Left kidney (tissue), 8 donors: ENCODE measurements at places on chromosomes 5 and 9. TPM values are rescaled to one million over a fixed set of nuclear protein-coding genes. Genes with fewer than 3 reads are reported as not detected.

The ANKRD33B gene
- polyA plus RNA-seq = 1.5 TPM

The LCN6 gene
- not detected for polyA plus RNA-seq

The CAMK2A gene
- 4.6 TPM for polyA plus RNA-seq

The OMD gene
- polyA plus RNA-seq = 0.62 TPM

The CAMK4 gene
- polyA plus RNA-seq = 6.1 TPM

The IL31RA gene
- polyA plus RNA-seq = 0.12 TPM

The PCDHB10 gene
- 7.2 TPM for polyA plus RNA-seq

DNA sequence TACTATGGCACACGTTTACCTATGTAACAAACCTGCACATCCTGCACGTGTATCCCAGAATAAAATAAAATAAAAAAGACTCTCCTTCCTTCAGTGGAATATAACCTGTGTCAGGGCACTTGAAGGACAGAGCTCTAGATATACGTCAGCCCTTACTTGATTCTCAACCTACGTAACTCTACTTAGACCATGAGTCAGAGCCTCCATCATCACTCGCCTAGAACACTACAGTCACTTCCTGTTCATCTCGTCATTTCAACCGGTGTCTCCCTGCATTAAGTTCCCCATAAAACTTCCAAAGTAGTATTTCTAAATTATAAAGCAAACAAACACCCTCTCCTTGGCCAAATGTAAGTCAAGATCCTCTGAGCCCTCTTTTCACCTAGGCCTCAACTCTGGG is 243.5 kb upstream of the CCNG1 start:
- DNase-seq = no peak

- no peak for DNase-seq
These were observed 113.9 kb downstream of the WNK2 start for GRCh38 chr9:93297659-93298497.

- DNase-seq = no peak
These were observed 4.3 kb upstream of the FAT2 start for GRCh38 chr5:151595411-151595826.

- no peak for DNase-seq
These were observed 58.7 kb downstream of the FBXL7 start for GRCh38 chr5:15558681-15559080.

DNA sequence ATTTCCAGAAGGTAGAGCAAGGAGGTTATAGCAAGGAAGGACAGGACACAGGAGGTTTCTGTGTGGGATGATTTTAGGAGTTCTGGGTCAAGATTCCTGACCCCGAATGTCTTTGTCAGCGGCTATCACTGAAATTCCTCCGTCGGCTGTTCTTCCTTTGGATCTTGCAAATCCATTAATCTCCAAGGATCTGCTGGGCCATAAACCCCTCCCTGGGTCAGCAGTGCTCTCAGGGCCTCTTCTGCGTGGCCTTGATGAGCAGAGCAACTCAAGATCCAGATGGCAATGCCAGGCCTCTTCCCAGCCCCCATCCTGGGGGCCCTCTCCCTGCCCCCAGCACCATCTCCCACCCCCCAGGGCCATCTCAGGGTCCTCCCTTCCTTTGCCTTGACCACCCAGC is 16.3 kb upstream of the COL27A1 start:
- DNase-seq = no peak

GRCh38 chr5:136145030-136145429 is 12.4 kb downstream of the SMAD5 start:
- no peak for DNase-seq

DNA sequence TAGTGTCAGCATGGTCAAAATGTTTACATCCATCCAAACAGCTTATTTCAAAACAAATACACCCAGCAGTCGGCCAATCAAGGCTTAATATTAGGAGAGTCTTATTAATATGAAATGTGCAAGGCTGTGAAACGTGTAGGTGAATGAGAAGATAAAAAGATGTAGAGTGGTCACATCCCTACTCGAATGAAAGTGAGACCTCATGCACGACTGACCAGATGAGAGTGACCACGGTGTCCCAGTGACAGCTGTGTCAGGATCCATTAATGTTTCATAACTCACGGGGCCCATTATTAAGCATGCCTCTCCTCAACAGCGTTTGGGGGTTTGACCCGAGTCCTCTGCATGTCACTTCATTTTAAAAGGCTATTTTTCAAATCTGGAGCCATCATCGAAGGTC is 39.4 kb upstream of the SSBP2 start:
- no peak for DNase-seq

DNA sequence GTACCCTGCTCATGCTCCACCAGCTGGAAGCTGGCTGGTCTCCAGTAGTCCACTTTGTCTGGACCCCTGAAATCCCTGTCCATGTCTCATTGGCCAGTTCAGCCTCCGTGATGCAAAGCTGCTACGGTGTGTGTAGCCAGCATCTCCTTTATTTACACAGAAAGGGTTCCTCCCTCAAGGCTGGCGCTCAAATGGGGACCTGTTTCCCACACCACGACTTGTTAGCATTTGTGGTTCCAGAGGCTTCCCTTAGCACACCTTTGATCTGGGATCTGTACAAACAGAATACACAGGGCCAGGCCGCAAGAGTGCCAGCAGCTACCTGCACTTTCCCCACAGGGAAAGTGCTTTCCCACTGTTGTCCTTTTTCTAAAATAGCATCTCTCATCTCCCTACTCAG is 5.7 kb upstream of the SMU1 start:
- DNase-seq = no peak

DNA sequence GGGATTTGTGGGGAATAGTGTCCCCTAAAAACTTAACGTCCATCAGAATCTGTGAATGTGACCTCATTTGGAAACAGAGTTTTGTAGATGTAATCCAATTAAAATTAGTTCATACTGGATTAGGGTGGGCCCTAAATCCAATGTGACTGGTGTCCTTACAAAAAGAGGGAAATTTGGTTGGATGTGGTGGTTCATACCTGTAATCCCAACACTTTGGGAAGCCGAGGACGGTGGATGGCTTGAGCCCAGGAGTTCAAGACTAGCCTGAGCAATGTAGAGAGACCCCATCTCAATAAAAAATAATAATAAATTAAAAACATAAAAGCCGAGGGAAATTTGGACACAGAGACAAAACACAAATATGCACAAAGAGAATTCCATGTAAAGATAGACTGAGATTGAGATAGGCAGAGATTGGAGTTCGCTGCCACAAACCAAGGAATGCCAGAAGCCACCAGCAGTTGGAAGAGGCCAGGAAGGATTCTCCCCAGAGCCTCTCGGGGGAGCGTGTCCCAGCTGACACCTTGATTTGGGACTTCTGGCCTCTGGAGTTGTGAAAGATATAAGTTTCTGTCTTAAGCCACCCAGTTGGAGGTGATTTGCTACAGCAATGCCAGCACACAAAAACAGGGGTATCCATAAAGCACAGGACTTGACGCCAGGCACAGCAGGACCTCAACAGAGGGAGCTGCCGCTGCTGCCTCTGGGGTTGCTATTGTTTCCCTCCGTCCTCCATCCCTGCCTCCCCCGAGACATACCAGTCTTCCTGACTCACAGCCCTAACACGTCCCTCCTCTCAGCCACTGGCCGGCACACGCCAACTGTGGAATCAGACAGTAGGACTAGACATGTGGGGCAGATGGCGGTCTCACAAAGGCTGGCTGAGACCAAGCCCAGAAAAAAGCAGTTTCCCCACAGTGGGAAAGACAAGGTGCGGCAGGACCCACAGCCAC is 73.8 kb upstream of the IL17B start:
- no peak for DNase-seq

GRCh38 chr9:34131571-34131970 is 5.1 kb upstream of the DCAF12 start:
- DNase-seq = no peak

GRCh38 chr5:111439473-111440075 is 72.8 kb downstream of the STARD4 start:
- DNase-seq = no peak

- DNase-seq = peak; percentile 44
These were observed 16.2 kb upstream of the NDUFB6 start for GRCh38 chr9:32589083-32589723.

GRCh38 chr5:72018143-72018803 is 89.0 kb upstream of the MAP1B start:
- no peak for DNase-seq

DNA sequence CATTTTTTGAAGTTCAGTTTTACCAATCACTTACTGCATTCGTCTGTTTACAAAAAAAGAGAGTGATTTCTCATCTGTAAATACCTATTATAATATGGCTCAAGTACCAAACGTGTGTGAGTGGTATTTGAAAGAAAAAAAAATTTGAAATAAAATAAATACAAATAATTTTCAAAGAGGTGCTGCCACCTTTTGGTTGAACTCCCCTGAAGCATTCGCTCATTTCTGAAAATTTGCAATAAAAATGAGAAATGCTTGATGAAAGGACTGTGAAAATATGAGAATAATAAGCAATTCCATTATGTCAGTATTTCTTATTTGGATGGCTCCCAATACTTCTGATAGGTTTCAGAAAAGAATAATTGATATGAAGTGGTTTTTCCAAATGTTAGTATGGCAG is 409.9 kb downstream of the CTNND2 start:
- no peak for DNase-seq

DNA sequence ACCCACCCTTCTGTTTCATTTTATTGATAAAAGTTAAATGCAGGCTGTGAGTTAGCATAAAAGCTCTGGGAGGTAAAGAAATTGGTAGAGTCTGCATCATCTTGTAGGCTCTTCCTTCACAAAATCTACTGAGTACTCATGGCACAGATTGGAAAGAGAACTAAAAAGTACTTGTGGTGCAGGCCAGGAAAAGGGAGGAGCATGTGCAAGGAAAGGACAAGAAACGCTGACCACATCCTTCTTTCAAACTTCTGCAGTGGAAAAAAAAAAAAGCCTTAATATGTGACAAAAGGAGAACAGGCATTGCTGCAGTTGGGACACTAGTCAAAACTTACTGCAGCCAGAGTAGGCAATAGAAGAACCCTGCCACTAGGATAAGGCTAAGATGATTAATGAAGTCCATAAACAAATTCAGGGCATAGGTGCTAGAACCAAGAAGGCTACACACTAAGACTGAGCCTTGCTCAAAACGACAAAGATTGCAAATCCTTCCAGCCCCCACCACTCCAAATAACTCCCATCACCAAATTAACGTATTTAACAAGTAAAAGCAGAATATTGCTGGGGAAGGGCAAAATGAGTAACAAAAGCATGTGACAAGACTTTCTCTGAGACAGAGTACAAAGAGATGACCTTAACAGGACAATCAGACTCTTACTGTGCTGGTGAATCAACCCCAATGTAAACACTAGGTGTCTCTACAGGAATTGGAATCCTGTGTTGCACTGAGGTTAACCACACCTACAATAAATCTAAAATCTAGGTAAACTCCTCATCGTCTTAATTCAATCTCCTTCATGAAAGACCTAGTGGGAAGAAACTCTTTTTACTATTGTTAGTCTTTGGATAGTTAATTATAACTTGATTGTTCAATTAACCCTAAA is 1024.8 kb downstream of the TLE1 start:
- DNase-seq = no peak

DNA sequence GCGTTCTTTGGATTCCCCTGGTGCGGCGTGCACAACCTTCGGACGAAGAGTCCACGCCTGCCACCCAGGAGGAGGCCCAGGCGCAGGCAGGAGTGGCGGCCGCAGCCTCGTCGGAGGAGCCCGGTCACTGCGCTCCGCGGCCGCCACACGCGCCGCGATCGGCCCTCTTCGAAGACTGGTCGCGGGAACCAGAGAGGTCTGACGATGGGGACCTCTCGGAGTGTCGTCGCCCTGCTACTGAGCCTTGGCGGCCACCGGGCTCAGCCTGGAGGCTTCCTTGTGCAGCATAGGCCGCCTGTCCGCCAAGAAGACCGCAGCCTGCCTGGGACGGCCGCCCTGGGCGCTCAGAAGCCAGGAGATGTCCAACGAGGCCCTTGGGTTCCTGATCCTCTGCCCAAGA is 112.5 kb upstream of the SELENOP start:
- no peak for DNase-seq

DNA sequence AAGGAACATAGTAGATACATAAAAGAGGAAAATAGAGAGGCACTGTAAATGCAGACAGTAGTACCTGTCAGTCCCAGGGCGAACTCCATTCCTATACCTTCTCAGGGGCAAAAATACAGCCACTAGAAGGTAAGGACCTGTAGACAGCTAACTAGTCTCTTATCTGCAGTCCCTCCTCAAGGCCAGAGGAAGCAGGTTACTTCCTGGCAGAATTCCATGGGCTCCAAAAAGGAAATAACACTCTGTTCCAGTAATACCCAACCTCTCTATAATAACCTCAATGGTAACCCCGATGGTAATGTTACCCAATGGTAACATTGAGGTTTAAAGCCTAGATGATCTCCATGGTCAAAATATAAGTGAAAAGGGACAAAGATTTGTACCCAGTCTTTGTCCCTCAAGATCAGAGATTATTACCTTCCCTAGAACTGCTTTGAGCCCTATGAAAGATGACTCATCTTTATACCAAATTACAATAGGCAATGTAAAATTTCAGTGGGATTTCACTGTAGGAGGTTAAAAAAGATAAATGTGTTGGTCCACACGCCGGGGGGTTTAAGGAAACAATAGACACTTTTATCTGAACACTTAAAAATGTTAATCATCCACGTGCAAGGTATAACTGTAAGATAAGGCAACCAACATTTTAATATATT is 113.0 kb downstream of the DENND1A start:
- DNase-seq = no peak

DNA sequence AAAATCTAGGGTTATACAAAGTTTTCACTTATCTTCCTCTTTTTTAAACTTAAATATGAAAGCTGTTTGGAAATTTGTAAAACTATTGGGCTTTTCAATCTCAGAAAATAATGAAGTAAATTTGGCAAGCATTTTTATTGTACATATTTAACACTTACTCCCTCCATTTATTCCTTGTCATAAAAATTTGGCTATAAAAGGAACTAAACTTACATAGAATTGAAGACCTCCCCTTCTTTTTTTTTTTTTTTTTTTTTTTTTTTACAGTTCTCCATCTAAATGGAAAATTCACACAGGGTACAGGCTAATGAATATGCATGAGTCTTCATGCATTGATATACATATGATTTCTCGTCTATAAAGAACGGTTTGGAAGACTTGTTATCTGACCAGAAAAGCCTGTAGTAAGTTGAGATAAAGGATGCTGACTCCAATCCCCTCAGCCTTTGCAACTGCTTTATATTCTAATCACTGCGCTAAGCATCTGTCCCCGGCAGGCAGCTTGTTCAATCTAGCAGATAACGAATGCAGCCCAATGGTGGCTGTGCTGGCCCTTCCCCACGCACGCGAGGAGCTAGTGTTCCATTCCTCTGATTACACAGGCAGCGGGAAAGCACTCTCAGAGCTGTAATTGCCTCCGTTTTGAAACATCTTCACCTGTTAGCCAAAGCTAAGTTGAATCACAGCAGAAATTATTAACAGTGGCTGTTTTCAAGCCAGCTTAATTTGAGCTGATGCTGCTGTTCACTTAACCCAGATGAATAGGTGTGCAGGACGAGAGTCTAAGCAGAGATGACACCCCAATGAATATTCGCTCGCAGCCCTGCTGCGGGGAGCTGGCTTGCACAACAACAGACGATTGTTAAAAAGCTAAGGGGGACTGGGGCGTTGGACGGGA is 453.8 kb upstream of the ZNF608 start:
- no peak for DNase-seq

- no peak for DNase-seq
These were observed 68.5 kb downstream of the FRMD3 start for GRCh38 chr9:83469722-83470121.

- DNase-seq = no peak
These were observed 123.2 kb upstream of the SLC30A5 start for GRCh38 chr5:68970617-68971016.
